ENCODE measurements at places on chromosomes 7 and 10.

GRCh38 chr7:139667377-139667776, 110.4 kb downstream of the HIPK2 start:
- no peak for DNase-seq

DNA sequence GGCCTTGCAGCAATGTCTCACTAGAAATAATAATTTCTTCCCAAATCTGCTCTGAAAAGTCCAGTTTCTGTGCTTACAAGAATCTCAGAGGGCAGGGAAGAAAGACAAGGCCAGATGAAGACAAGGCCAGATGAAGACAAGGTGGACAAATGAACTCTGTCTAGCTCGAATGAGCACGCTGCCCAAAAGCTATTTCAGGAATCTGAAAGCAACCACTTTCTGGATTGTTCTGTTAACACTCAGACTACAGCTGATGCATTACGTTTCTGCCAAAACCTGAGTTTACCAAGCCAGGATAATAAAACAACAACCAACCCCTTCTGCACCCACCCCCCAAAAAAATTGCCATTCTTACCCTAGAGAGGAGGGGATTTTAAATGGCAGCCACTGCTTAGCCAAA, 1073.6 kb downstream of the SORCS3 start:
- DNase-seq = no peak

- DNase-seq = no peak
These were observed 283.4 kb downstream of the CCDC3 start for GRCh38 chr10:12717981-12718707.

GRCh38 chr7:80392229-80393169, 119.4 kb downstream of the GNAT3 start:
- DNase-seq = no peak

DNA sequence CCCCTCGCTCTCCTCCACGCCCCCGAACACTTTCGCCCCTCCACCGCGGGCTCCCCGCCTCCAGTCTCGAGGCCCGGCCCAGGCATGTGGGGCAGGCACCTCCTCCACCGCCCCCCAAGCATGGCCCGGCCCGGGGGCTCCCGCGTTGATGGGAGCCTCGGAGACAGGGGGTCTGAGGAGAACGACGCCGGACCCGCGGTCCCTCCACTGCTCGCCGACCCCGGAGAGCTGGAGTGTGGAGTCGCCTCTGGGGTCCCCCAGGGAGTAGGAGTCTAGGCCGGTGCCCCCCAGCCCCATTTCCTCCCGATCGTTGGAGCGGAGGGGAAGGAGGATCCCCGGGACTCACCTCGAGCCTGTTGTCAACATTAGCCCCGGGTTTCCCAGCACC, 206 bp downstream of the UPF2 start:
- DNase-seq = no peak

GRCh38 chr7:138880881-138881578, 83.0 kb upstream of the ATP6V0A4 start:
- DNase-seq = no peak

DNA sequence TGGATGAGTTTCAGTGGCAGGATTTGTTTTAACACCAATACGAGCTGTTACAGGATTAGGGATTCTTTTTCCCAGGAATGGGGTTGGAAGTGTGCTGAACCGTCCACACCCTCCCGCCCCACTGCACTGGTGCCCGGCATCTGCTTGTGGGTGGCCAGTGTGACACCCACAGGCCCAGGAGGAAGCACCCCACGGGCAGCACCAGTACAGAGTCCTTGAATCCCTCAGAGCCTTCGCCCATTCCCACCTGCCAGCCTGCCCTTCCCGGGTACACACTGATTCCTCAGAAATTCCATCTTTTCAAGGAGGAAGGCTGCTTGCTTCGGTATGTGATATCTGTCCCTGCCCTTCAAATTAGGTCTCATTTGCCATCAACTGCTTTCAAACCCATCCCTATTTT, 15.4 kb downstream of the INSIG1 start:
- DNase-seq = no peak

DNA sequence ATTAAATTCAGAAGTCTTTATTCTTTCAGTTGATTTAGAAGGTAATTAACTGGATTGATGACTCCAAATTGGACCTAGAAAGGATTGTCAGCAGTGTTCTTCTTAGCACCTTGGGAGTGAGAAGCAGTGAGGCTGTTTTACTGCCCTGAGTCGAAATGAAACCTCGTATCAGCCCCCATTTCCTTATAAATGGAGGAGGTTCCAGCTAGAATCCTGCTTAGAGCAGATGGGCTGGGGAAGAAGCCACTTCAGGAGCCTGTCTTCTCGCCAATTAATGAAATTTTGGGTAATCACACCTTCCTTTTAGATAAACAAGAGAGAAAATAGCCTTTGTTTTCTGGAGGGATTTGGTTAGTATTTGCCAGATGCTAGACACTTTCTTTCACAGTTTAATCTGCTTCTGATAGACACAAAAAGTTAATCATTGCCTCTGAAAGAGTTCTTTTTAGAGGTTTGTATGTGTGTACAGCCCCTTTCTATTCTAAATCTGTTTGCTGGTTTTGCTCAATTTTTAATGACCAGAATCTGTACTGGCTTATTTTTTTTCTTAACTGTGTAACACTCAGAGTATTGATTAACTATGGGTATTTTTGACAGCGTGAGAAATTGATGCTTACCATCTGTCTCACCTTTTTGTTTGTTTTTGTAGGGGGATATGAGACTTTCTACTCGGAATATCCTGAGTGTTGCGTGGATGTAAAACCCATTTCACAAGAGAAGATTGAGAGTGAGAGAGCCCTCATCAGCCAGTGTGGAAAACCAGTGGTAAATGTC, 4.6 kb downstream of the DUSP5 start:
- DNase-seq = no peak
